ENCODE measurements at places on chromosomes 7 and 10. TPM values are rescaled to one million over a fixed set of nuclear protein-coding genes. Genes with fewer than 3 reads are reported as not detected.

GRCh38 chr10:93678386-93678785 is 24.0 kb downstream of the FRA10AC1 start:
- no peak overlapping the region for H3K4me3 ChIP-seq
- no peaks in the 10 kb centered on the region for H3K27me3 ChIP-seq
- H3K27ac ChIP-seq: no peak overlapping the region
- peaks cover 67% of the 10 kb centered on the region for H3K36me3 ChIP-seq
- no peaks in the 10 kb centered on the region for H3K4me1 ChIP-seq

DNA sequence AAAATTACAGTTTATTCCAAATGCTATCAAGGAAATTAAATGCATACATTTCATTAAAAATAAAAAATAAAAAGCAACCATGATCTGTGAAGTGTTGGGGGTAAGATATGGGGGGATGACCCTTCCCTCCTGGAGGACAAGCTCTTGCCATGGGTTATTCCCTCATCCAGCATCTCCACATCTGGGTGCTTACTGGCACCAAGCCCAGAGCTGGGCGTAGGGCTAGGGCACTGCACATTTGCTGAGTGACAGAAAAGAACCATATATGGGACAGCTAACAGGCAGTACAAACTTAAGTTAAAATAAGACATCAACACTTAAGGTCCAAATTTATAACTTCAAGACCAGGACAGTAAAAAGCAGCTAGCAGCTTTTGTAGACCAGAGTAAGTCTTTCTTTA is 10.2 kb downstream of the CCDC6 start:
- peak overlapping the region; percentile 76 for H3K27ac ChIP-seq
- H3K4me1 ChIP-seq: peaks cover 98% of the 10 kb centered on the region
- no peaks in the 10 kb centered on the region for H3K27me3 ChIP-seq
- no peaks in the 10 kb centered on the region for H3K36me3 ChIP-seq
- no peak overlapping the region for H3K4me3 ChIP-seq
- DNase-seq: no peak

GRCh38 chr10:31888442-31888841 is 40.2 kb downstream of the ARHGAP12 start:
- no peak overlapping the region for H3K27ac ChIP-seq
- no peaks in the 10 kb centered on the region for H3K36me3 ChIP-seq
- no peak overlapping the region for H3K4me3 ChIP-seq

DNA sequence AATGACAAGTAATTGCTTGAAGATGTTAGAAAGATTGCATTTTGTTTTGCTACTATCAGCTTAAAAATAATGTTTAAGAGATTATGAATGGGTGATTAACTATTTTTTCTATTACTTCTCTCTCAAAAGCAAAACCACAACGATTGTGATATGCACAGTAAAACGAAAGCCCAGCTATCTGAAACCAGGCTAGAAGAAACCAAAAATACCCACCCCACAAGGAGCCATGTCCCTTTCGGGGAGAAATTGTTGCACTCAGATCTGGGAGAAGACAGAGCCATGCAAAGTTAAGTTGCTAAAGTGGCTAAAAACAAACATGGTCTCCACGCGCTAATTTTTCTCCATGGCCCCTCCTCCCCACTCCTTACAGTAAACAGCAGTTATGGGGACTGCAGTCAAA is 173.6 kb downstream of the RPS24 start:
- H3K4me1 ChIP-seq: peaks cover 16% of the 10 kb centered on the region
- H3K36me3 ChIP-seq: no peaks in the 10 kb centered on the region
- DNase-seq: no peak
- H3K27me3 ChIP-seq: no peaks in the 10 kb centered on the region
- H3K27ac ChIP-seq: no peak overlapping the region
- no peak overlapping the region for H3K4me3 ChIP-seq

DNA sequence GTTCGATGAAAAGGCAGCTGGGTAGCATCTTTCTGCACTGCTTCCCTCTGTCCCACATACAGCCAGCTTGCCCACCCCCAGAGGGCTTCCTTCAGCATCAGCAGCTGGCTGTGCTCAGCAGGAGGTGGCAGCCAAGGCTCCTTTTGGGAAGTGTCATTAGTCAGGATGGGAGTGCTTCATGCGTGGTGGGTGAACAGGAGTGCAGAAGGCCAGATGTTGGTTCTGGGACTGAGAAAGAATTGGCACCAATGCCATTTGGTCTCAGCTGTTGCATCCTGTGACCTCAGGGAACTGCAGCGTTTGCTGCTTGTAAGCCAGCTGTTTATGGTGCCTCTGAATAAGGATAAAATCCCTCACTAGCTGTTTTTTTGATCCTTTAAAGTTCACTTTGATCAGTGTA is 131.1 kb upstream of the SORCS3 start:
- no peaks in the 10 kb centered on the region for H3K27me3 ChIP-seq
- H3K36me3 ChIP-seq: no peaks in the 10 kb centered on the region
- H3K27ac ChIP-seq: no peak overlapping the region
- H3K4me1 ChIP-seq: no peaks in the 10 kb centered on the region

DNA sequence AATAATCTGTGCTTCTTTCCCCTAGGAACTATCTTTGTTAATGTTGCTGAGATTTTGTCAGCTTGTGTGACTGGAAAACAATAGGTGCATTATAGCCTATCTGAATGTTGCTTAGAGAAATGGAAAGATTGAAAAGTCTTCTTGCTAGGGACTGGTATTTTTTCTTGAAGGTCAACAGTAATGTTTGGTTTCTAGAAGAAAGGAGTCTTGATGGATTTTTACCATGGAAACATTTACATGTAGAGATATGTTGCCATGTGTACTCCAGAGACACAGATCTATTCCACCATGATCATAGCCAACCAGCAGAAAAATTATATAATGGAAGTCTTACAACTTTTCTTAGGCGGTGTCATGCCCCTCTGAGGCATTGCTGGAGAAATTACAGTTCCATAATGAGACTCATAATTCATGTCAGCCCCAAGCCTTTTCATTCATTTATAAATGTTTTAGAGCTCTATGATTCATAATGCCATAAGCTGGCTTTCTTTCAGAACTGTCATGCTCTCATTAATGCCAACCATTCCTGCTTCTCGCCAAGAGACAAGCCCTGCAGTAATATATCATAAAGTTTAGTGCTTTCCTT is 175.1 kb upstream of the PTPRZ1 start:
- DNase-seq: no peak
- H3K27ac ChIP-seq: no peak overlapping the region
- no peaks in the 10 kb centered on the region for H3K4me1 ChIP-seq
- H3K4me3 ChIP-seq: no peak overlapping the region
- no peaks in the 10 kb centered on the region for H3K27me3 ChIP-seq

DNA sequence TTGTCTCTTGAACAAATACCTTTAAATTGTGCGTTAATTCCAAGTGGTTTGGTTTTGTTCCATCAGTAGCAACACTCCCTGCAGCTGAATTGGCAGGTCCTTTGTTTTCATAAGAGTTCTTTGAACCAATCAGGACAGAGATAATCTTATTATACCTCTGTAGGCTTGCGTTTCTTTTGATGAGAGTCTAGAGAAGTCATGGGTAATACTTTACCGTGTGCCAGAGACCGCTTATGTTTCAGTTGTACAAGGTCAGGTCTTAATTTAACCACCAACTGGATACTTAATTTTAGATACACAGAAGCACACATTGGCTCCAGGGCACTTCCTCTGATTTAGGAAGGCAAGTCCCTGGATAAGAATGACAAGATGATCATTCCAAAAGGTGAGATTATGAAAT is at the start of gene ASB15:
Gene ASB15, plus strand, starts transcription at position 292 of the 400 bp plus-strand sequence. CDS start 12,682 bp downstream, outside the sequence.
- no peak within 1 kb of the TSS for H3K4me3 ChIP-seq
- H3K27me3 ChIP-seq: no peaks in the 10 kb centered on the region
- peaks cover 7% of the 10 kb centered on the region for H3K4me1 ChIP-seq
- no peak for DNase-seq
- no peak within 1 kb of the TSS for H3K27ac ChIP-seq
- no peaks in the 10 kb centered on the region for H3K36me3 ChIP-seq

- no peak overlapping the region for H3K27ac ChIP-seq
- H3K4me1 ChIP-seq: peaks cover 7% of the 10 kb centered on the region
- no peak for DNase-seq
- H3K4me3 ChIP-seq: no peak overlapping the region
- H3K27me3 ChIP-seq: no peaks in the 10 kb centered on the region
Observed at GRCh38 chr7:110964775-110965174, 126.2 kb upstream of the LRRN3 start.

DNA sequence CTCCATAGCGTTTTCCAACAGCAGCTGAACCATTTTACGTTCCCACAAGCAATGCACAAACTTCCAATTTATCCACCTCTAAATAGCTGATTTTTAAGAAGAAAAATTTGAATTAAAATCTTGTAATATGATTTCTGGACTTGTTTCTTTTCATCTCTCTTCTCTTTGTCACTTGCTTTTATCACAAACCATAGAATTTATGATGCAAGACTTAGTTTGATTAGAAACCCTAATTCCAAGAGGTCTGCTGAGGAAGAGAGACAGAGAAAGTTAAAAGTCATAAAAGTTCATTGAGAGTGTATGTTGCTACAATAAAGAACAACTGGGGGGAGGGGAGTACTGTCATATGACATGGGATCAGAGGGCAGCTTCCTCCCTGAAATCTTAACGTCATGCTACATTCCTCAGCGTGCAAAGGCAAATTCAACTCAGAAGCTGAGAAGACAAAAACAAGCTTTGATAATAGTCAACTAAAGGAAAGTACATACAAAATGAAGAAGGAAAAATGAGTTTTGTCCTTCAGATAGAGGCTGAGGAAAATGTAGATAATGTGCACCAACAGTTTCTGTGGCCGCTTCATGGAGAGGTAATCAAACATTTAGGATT is 18.4 kb upstream of the CUBN start:
- H3K27me3 ChIP-seq: no peaks in the 10 kb centered on the region
- no peak for DNase-seq
- no peak overlapping the region for H3K27ac ChIP-seq
- no peaks in the 10 kb centered on the region for H3K4me1 ChIP-seq
- no peak overlapping the region for H3K4me3 ChIP-seq

DNA sequence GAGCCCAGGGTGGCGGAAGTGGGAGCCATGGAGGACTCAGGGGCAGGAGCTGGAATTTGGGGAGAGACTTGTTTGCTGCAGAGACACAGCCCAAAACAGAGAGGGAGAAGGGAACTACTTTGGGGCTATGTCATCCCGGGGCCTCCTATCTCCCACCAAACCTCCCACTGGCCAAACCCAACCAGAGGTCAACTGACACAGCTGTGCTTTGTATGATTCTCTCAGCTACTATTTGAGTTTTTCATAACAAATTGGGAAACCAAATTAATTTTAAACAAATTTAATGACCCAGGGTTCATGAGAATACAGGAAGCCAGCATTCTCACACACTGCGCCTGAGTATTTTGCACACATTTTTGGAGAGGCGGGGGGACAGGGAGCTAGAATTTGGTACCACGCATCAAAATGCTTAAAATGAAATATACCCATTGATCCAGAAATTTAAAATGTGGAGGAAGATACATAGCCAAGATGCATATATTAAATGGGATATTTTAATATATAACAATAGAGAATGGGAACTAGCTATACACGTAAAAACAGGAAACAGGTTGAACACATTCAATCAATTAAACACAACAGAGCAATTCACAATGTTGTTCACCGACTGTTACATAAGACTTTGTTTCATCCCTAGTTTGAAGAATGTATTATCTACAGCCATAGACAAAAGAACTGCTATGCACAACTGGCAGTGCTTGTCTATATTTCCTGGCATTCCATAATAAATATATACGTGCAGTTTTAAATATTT is 105.3 kb downstream of the PARD3 start:
- no peaks in the 10 kb centered on the region for H3K36me3 ChIP-seq
- no peak overlapping the region for H3K4me3 ChIP-seq
- no peak for DNase-seq
- no peak overlapping the region for H3K27ac ChIP-seq
- H3K27me3 ChIP-seq: no peaks in the 10 kb centered on the region

DNA sequence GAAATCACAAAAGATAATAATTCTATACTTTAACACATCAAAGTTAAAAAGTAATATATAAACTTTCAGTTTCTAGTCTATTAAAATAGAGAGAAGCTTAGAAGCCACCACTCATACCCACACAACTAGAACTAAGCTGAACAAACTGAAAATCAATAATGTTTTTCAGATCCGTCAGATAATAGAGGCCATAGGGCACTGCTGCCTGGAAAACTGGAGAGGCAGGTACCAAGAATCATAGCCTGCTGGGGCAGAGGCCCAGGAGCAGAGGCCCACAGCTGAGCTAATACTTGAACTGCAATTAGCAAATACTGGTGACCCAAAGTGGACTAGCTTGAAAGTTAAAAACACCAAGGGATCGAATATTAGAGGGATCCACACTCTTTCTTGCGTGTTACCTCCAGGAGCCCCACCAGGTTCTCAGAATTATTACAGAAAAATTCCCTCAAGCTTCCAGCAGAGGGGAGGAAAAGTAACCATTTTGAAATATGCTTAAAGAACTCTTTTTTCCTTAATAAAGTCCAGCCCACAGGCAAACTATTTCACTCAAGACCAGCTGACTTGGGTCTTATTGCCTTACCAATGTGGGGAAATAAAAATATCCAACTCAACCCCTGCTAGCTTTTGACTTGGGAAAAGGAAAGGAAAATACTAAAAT is 774.1 kb upstream of the IGFBP3 start:
- no peaks in the 10 kb centered on the region for H3K36me3 ChIP-seq
- H3K4me3 ChIP-seq: no peak overlapping the region
- H3K27ac ChIP-seq: no peak overlapping the region
- DNase-seq: no peak
- H3K4me1 ChIP-seq: no peaks in the 10 kb centered on the region

DNA sequence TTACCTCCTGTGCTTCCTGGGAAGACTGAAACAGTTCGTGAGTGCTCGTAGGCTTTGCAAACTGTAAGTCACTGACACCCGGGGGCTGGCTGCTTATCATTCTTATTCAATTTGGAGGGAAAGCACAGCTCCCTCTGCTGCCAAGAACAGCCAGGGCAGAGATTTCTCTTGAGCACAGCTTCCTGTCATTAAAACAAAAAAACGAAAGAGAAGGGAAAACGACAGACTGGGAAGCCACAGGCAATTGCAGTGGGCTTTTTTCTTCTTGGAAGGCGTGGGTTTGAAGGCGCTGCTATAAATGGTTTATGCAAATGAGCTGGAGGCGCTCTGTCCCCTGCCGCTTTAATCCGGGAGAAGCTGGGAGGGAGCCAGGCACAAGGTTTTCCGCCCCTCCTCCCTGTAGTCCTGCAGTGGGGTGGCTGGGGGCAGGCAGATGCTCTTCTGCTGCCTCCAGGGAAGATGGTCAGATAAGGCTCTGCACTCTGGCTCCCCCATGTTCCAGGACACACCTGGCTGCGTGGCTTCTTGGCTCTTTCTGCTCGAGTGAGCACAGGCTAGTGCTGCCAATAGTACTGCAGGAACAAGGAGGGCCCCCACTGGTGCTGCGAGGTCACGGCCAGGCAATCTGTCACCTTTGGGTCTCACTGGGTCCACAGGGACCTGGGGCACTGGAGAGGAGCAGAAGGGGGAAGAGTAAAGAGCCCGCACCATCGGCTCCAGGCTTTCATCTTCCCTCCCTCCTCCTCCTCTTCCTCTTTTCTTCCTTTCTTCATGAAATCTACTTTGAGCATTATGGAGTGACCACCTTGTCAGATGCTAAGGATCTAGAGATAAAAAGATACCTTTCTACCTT is 49.5 kb downstream of the NEURL1 start:
- H3K27ac ChIP-seq: no peak overlapping the region
- no peaks in the 10 kb centered on the region for H3K36me3 ChIP-seq
- peak overlapping the region; percentile 45 for H3K4me3 ChIP-seq
- DNase-seq: no peak
- peaks cover 21% of the 10 kb centered on the region for H3K4me1 ChIP-seq

RABGEF1 gene
- total RNA-seq: 34.5 TPM

SOSTDC1 gene
- not detected for total RNA-seq

BHLHA15 gene
- total RNA-seq: not detected

OR6V1 gene
- total RNA-seq: not detected

ST8SIA6 gene
- 1.8 TPM for total RNA-seq

LIPM gene
- total RNA-seq: not detected

ALOX5 gene
- 24.9 TPM for total RNA-seq

CRPPA gene
- 3.6 TPM for total RNA-seq

All from esophagus muscularis mucosa (tissue), 4 donors.